ENCODE measurements at places on chromosomes 2 and 18.

DNA sequence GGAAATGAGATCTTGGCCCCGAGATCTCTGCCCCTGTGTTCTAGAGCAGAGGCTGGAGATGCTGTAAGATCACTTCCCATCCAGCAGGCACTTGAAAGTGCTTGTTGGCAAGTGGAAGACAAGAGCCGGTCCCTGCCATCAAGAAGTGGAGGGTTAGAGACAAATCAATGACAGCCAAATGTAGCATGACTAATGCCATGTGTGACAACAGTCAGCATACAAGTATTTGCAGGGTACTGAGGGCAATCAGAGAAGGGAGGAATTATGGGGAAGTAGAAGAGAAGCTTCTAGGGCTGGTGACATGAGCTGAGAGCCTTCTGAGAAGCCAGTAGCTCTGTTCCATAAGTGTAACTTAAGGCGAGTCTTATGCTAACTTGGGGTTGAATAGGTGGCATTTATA is 58.6 kb downstream of the TMEM17 start:
- no peak for DNase-seq

DNA sequence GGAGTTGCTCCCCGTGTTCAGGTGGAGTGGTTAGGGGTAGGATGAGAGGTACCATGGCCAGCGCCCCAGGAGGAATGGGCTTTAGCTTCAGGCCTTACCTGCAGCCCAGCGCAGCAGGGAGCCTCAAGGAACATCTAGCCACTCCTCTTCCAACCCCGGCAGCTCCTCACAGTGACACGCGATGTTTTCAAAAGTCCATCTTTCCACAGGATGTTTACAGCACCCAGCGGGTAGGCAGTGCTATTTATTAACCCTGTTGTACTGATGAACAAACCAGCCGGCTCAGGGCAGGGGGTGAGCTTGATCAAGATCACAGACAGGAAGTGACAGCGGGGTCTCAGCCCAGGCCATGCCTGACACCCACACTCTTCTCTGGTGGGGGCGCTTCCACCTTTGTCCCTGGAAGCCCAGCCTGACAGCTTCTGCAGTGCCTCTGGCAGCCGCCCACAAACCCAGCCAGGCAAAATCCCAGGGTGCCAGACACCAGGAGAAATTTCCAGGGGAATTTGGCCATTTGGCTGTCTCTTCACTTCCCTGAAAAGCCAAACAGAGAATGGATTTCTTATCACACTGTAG is 18.4 kb upstream of the PRLH start:
- no peak for DNase-seq

DNA sequence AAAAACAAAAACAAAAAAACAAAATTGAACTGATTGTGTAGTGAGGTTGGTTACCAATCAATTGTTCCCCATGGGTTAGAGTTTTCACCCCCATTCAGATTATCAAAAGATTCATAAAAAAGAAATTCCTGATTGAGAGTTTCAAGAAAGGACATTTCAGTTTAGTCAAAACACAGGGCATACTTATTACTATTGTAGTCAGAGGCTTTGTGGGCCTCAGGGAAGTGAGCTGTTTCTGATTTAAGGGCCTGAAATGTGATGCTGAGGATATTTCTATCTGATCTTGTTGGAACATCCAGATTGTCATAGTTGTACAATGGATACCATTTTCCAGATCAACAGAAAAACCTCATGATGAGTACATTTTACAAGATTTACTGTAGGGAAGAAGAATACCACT is 368.1 kb upstream of the NETO1 start:
- no peak for DNase-seq

- no peak for DNase-seq
These were observed 70.9 kb downstream of the AAK1 start for GRCh38 chr2:69572641-69573040.

DNA sequence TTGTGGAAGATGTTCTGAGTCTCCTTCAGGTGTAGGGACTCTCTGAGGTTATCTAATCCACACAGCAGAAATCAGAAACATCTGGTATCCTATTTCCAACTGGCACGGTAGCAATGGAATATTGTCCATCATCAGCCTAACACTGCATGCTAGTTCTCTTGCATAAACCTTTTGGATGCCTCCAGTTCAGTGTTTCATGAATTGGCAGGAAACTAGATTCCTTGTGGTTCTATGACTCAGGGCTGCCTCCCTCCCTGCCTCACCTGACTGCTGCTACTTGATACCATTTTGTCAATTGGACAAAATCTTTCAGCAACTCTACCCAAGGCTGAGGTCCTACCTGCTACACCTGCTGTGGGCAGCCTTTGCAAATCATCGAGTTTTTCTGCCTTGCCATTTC is 130.9 kb downstream of the TPGS2 start:
- DNase-seq: no peak

All from activated CD8-positive, alpha-beta memory T cell treated with anti-CD3 and anti-CD28 coated beads, Interleukin-2, amount 50 U/mL, for 48 hours (primary cell).